ENCODE measurements at places on chromosomes 2 and 18.

- no peak for DNase-seq
Observed at GRCh38 chr2:27010139-27010538, 22.6 kb upstream of the TMEM214 start.

DNA sequence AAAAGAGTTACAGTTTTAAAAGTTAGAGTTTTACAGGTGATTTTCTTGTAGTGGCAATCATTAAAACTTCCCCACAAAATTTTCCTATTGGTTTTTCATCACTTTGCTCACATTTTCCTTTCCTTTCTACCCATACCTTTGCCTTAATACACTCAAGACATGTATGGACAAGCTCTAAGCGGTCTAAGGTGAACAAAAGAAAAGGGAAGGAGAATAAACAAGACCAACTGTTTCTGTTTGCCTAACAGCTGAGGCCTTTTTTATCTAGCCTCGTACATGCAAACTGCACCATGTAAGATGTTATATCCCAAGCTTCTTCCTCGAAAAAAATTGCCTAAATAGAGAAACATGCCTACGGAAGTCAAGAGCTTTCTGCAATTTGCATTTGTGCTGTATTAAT lies 33.9 kb upstream of the TBC1D8 start:
- DNase-seq = no peak

DNA sequence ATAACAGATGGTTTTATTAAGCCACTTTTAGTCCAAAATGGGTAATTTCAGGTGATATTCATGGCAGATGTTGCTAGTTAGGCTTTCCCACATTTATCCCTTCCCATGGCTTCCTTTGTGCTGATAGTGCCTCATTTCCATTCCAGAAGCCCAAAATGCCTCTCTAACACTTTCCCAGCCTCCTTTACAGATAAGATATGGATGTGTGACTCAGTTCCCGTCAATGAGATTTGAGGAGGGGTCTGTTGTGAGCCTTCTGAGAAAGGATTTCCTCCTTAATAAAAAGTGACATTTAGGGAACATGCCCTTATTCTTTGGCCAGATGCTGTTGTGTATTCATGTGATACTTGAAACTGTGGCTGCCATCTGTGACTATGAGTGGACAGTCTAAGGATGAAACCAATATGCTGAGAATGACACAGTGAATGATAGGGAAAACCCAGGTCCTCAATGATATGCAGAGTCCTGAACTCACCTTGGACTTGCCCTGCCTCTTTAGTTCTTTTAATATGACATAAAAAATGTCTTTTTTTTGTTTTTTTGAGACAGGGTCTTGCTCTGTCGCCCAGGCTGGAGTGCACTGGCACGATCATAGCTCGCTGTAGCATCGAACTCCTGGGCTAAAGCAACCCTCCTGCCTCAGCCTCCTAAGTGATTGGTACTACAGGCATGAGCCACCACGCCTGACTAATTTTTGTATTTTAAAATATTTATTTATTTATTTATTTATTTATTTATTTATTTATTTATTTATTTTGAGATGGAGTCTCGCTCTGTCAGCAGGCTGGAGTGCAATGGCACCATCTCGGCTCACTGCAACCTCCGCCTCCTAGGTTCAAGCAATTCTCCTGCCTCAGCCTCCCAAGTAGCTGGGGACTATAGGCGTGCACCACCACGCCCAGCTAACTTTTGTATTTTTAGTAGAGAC lies 5.8 kb upstream of the ACSL3 start:
- no peak for DNase-seq

DNA sequence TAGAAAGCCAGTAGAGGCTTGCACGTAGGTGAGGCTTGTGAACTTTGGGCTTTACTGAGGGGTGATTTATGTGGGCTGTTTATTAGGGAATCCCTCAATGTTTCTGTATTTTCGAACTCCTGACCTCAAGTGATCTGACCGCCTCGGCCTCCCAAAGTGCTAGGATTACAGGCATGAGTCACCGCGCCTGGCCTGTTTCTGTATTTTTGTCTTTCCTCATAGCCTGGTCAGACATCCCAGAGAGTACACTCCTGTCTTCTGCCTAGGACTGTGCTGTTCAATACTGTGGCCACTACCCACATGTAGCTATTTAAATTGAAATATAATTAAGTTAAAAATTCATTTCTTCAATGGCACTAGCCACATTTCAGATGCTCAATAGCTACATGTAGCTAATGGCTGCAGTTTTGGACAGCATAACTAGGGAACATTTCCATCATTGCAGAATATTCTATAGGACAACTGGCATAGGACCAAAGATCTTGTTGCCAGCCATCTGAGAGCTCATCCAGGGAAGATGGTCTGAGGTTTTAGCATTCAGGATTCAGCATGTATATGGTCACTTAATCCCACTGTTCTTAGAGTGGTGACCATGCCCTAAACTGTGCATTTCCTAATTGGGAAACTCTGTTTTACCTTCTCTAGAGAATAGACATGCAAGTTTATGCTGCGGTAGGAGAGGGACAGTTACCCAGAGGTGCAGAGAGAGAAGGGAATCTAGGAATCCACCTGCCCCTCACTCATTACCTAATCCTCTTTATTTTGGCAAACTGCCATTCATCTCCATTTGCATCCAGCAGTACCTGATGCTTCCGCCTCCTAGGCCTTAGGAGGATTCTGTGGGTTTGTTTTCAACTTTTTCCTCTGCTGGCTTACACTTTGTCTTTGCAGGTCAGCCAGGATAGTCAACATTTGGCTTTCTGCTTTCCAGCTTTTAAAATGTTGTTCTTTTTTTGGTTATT lies 64.4 kb downstream of the LCLAT1 start:
- no peak for DNase-seq

DNA sequence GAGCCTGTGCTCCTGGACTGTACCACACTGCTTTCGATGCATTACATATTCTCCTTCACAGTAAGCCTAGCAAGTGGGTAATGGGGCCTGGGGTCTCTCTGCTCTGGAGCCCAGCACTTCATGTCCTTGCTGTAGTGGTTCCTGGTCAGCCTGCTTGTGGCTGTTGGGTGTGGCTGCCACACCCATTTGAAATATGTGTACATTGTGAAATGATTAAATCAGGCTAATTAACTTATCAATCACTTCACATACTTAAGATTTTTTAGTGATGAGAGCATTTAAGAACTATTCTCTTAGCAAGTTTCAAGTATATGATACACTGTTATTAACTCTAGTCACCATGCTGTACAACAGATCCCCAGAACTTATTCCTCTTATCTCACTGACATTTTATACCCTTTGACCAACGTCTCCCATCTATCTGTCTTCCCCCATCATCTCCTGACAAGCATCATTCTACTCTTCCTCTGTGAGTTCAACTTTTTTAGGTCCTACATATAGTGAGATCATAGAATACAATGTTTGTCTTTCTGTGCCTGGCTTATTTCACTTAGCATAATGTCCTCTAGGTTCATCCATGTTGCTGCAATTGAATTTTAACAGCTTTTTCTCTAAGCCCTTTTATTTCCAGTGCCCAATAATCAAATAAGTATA lies 92.1 kb downstream of the LYPD6 start:
- no peak for DNase-seq

DNA sequence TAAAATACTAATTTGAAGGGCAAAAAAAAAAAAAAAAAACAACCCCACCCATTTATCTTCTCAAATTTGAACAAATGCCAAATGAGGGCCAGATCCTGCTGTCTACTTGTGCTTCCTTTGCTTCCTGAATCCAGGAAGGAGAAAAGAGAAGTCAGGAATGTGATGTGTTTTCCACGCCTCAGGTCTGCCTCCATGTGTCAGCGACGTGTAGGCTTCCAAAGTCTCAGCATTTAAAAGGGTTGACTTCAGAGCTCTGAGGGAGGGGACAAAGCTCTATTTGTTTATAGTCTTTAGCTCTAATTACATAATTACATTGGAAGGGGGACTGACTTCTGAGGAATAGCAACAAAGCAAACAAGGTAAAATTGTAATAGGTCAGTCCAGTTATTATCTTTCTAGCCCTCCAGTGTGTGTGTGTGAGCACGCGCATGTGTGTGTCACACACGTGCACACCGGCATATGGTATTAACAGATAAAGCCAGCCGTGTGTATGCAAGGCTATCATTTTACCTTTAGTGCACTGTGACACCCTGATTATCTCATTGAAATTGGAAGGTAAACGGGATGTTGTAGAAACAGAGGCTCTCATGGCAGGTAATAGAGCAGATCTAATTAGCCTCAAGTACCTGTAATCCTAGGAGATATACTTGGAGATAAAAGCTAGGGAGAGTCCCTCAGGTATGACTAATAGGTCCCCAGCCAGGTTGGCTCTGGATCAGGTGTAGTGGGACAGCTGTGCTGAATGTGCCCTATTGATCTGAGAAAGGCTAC lies 911.4 kb upstream of the ZEB2 start:
- DNase-seq = no peak

GRCh38 chr2:240469239-240469636 lies 33.8 kb downstream of the GPC1 start:
- DNase-seq = no peak

DNA sequence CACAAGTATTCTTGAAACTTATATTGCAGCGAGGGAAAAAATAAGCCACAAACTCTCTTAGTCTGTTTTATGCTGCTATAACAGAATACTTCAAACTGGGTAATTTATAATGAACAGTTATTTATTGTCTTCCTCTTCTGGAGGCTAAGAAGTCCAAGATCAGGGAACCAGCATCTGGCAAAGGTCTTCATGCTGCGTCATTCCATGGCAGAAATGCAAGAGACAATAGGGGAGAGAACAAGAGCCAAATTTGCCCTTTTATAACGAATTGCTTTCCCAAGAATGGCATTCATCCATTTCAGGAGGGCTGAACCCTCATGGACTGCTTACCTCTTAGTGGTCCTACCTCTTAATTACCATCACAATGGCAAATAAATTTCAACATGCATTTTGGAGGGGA lies 46.5 kb downstream of the MAPRE2 start:
- DNase-seq = no peak

GRCh38 chr2:195658541-195658890 lies 1.5 kb downstream of the SLC39A10 start:
- no peak for DNase-seq

GRCh38 chr18:41593171-41593675 lies 361.8 kb upstream of the PIK3C3 start:
- DNase-seq = no peak

DNA sequence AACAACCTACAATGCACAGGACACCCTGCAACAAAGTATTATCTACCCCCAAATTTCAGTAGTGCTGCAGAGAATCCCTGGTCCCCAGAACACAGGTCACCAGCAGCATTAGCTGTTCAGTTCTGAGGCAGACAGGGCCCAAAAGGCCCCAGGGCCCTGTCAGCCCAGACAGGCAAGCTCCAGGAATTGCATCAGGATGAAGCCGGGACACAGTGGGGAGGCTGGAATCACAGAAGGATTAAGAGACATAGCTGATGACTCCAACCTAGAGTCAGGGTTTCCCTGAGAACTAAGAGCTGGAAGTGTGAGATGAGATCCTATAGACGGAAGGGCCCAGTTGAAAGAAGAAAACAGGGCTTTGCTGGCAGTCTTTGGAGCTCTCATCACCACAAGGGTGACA lies 148.1 kb downstream of the GALNT14 start:
- no peak for DNase-seq

GRCh38 chr18:36256094-36256493 lies 41.4 kb upstream of the FHOD3 start:
- no peak for DNase-seq

DNA sequence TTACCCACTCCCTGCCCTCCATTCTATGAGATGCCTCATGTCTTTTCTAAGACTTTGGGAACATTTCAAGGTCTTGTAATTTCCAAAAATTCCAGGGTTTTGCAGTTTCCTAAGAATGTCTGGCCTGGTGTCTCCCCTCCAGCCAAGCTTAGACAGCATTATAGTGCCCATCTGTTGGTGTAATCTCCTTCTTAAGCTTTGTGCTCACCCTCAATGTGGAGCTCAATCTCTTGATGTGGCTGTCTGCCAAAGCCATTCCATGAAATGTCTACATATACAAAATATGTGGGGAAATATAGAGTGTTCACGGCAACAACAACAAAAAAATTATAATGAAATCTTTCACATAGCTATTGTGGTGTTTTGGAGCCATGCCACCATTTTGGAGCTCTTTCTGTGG lies 558.4 kb downstream of the PIK3C3 start:
- DNase-seq = no peak

DNA sequence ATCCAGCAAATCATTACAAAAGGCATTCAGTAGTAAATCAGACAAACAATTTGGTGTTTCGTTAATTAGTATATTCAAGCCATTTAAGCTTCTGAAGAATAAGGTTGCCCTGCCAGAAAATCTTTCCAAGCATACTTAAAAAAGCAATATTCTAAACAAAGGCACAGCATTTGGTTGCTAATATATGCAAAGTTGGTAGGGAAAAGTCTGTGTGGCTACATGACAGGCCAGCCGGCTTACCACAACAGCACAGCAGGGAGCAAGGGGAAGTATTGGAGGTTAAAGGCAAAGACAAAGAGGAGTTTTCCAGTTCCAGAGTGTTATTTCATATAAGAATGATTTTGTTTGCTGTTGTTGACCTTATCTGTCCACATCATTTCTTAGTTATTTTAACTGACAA lies 282.3 kb downstream of the MBD5 start:
- no peak for DNase-seq

DNA sequence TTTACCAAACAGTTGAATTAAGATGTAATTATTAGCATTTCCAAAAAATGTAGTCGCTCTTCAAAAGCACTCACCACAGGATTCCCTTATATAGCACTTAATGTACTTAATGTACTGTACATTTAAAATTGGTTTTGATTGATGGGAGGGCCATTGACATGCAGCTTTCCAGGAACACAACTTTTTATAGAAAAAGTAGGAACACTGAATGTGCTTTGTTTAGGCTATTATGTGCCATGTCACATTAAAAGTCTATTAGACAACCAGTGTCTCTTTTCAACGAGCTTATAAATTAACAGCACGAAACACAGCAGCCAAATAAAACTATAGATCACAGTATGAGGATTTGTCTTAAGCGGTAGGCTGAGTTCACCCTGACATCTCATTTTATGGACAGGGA lies 301.1 kb downstream of the PRKCE start:
- DNase-seq = no peak

DNA sequence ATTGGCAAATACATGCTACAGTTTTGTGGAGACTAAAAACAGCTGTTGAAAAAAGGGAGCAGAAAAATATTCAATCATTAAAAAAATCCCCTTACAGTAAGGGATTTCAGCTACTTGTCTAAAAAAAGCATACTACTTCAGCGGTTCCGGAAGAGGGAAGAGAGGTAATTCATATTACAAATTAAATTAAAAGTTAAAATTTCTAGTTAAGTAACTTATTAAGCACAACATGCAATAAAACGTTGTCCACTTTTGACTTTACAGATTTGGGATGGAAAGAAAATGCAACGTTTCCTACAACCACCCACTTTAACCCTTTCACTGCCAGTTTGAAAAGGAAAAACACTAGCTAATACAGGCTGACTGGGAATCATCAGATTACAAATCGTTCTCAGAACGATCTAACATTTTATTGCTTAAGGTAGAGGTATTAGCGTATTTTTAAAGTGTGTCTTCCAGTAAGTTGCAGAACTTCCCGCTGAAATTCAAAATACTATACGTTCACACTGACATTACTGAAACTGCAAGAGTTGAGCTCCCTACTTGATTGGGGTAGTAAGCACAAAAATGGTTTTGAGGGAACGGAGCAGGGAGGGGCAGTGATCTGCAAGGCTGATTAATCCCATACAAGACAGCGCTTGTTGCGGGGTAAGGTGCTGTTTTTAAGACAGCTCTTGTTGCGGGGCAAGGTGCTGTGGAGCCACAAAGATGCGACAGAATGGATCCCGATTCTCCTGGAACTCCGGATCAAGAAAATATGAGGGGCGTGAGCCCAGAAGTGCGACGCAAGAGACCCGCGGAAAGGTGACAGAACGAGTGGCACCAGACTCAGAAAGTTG lies 743 bp downstream of the HADHA start:
- DNase-seq = no peak
